NB4 (cell line): ENCODE measurements at places on chromosomes 12 and 14.

- DNase-seq = peak; percentile 66
These were observed 17.3 kb downstream of the GPR68 start for GRCh38 chr14:91227183-91227628.

DNA sequence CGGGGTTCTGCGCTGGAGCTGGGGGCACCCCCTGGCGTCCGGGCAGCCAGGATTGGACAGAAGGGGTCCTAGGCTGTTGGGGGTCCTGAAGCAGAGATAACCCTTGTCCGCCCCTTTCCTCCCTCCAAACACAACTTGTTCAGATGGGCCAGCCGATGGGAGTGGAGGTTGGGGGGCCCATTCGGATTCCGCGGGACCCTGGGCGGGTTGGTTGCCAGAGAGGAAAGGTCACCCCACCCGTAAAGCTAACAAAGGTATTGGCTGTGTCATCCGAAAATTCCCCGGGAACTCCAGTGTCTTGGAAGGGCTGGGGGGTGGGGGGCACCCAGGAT is 1.3 kb downstream of the FAM222A start:
- no peak for DNase-seq

DNA sequence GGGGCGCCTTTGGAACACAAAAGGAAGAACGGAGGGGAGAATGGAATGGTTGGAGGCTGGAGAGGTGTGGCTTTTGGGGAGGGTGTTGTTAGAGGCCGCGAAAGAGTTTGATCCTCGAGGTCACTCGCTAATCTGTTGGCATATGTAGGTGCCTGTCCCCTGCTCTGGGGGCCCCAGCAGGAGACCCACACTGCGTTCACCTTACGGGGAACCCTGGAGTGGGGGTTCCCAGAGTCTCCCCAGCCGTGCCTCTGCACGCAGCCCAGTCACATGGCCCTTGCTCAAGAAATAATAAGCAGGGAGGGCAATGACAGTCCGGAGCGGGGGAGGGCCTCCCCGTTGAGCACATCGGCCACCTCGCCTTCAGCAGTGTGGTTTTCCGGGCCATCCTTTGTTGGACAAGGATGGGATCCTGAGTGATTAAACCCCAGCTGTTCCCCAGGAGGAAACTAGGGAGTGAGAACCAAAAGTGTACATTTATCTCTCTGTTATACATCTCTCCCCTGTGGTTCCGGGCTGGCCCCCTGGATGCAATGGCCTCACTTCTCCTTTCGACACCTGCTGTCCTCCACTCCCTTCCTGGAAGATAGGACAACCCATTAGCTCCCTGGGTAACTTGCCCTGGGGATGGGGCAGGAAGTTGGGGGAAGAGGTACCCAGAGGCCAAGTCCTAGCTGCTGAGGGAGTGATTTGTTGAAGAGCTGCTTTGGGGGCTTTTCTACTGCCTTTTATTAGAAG is 1.3 kb downstream of the PLEKHG3 start:
- DNase-seq = peak; percentile 87

GRCh38 chr12:42704340-42704739 is 114.8 kb upstream of the PRICKLE1 start:
- DNase-seq = no peak

DNA sequence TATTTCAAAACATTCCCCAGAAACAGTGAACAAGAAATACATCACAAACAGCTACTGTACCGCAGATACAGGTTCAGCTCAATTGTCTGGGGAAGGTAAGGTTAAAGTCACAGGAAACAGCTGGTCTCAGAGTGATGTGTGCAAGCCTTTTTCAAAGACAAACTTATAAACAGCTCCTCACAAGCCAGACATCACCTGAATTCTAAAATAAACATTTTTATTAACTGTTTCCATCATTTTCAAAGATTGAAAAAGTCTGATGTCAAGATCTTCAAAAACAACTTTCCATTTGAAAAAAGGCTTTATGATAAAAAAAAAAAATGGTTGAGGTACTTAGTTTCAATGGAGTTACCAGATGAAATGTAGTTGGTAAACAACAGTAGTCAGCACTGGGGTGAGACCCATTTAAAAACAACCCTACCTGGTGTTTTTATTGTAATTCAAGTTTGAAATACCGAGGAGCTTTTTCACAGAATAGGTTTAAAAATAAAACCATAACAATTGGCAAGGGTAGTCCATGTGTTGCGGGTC is 4.0 kb downstream of the BTG1 start:
- peak; percentile 50 for DNase-seq

GRCh38 chr12:52216100-52216499 is 16.9 kb upstream of the KRT7 start:
- peak; percentile 22 for DNase-seq

DNA sequence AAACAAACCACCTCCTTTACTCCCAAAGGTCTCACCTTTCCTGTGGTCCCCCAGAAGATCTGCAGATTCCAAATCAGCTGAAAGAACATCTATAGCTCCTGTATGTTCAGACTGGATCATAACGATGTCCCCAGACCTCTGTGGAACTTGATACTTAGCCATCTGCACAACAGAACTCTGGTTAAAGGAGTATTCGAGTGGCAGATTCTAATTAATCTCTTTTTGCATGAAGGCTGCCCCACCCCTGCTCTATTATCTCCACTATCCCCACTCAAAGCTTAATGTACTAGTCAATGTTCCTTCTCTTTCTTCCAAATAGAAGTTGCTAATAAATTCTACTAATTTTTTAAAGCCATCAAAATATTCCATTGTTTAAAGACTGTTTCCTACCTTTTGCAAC is 22.8 kb downstream of the GSTZ1 start:
- DNase-seq = no peak

DNA sequence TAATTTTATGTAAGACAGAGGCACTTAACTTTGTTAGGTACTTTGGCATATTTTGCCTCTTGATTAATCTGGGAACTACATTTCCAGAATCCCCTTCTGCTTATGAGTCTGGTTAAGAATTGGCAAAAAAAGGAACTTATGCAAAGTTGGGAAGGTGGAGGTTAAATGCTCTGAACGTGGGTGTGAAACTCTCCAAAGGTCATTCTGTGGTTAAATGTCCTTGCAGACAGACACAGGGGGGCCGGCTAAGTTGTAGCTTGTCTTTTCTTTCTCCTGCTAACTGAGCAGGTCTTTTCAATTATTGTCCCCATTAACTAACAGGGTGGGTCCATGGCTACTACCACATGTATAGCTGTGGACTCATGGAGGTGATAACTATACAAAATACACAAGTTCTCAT is 248.6 kb upstream of the NOVA1 start:
- DNase-seq = no peak

DNA sequence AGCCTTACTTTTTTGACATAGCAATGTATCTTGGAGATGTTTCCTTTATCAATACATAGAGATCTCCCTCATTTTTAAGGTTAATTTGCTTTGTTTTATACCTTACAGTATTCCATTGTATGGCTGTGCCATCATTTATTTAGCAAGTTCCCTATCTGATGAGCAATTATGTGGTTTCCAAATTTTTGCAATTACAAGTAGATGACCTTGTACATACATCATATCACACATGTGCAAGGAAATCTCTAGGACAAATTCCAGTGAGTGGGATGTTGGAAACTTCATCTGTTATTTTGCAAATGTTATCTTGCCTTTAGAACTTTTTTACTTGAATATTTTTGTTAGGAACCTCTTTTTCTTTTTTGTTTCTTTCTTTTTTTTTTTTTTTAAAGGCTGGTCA is 49.7 kb downstream of the DRAM1 start:
- no peak for DNase-seq

GRCh38 chr14:30381861-30382480 is 177.0 kb upstream of the G2E3 start:
- no peak for DNase-seq
